ENCODE measurements at places on chromosomes 4 and X.

DNA sequence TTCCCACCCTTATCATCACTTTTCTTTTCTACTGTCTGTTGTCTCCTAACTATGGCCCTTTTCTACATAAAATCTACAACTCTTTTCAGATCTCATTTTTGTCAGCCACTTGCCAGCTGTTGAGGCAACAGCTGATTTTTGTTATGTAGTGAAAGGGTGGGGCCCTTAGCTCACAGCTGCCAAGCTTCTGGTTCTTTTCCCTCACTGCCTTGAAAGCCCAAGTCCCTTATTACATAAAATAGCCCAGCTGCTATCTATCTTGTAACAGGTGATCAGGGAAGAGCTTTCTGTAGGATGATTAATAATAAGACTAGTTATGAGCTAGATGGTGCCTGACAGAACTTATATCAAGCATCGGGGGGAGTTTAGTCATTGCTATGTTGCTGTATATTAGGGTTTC lies 45.9 kb downstream of the ADGRL3 start:
- no peak for DNase-seq

- DNase-seq: peak; percentile 98
Measured at GRCh38 chr4:122732329-122733026, at the start of gene BBS12. Gene BBS12 (plus strand): TSS chr4:122732704. CDS start chr4:122741893, 9,189 bp downstream.

GRCh38 chr4:170157670-170158069 lies 67.9 kb upstream of the AADAT start:
- DNase-seq: no peak

- DNase-seq: no peak
Measured at GRCh38 chr4:97500423-97500822, 642.9 kb downstream of the STPG2 start.

GRCh38 chr4:90226734-90227133 lies 99.5 kb downstream of the CCSER1 start:
- DNase-seq: no peak

DNA sequence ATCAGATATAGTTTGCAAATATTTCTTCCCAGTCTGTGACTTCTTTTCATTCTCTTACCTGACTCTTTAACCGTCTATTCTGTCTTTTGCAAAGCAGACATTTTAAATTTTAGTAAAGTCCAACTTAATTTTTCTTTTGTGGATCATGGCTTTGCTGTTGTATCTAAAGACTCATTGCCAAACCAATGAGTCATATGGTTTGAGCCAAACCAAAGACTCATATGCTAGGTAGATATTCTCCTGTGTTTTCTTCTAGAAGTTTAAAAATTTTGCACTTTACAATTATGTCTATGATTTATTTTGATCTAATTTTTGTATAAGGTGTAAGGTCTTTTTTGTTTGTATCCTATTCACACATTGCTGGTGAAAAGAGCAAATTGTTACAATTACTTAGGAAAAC lies 446.8 kb downstream of the ANKRD50 start:
- no peak for DNase-seq

- no peak for DNase-seq
Measured at GRCh38 chrX:129540722-129541184, 694 bp downstream of the OCRL start.

DNA sequence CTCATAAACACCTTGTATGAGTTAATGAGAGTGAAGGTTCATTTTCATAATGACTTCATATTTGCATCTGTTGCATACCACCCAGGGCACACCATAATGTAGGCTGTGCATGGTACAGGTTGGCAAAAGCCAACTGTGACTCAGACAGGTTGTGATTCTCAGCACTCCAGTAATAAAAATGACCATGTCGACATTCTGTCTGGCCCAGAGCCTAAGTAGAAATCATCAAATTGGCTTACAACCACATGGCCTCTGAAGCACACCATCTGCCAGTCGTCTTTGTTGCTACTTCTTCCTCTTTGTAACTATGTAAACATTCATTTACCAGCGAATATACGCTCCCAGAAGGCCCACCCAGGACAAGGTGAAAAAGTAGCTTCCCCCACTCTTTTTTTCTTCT lies 459.5 kb downstream of the GASK1B start:
- no peak for DNase-seq

GRCh38 chr4:108219998-108220397 lies 51.3 kb upstream of the LEF1 start:
- no peak for DNase-seq

- no peak for DNase-seq
Measured at GRCh38 chr4:139789096-139789654, 123.6 kb downstream of the MGST2 start.

DNA sequence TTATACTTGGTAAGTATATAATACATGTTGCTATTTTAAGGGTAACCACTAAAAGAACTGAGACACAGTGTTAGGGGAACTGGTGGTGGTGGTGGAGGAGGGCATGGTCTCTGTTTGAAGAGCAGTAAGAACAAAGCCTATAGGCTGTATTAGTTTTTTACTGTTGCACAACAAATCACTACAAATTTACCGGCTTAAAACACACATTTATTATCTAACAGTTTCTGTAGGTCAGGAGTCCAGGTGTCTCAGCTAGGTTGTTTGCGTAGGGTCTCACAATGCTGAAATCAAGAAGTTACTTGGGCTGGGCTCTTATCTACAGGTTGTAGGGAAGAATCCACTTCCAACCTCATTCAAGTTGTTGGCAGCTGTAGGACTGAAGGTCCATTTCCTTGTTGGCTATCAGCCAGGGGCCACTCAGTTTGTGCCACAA lies 52.6 kb downstream of the CASK start:
- no peak for DNase-seq

DNA sequence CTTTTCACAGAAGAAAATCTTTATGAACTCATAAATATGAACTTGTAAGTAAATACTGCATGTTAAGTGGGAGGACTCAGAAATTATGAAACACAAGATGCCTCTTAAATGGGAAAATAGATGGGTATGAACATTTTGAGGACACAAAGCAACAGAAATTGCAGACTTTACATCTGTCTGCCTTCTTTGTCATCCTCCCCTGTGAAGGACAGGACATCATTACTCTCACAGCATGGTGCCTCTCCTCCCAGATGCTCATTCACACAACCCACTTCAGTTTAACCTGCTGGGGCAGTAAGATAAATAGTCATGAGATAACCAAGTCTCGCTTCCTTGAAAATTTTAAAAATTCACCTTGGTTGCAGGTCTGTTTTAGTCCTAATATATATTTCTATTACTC lies 144.5 kb downstream of the APBB2 start:
- DNase-seq: no peak

- no peak for DNase-seq
Measured at GRCh38 chr4:176583278-176583677, 209.4 kb downstream of the VEGFC start.

GRCh38 chr4:52997132-52997416 lies 135.0 kb downstream of the RASL11B start:
- DNase-seq: no peak

GRCh38 chrX:110286106-110286505 lies 31.8 kb downstream of the AMMECR1 start:
- no peak for DNase-seq

DNA sequence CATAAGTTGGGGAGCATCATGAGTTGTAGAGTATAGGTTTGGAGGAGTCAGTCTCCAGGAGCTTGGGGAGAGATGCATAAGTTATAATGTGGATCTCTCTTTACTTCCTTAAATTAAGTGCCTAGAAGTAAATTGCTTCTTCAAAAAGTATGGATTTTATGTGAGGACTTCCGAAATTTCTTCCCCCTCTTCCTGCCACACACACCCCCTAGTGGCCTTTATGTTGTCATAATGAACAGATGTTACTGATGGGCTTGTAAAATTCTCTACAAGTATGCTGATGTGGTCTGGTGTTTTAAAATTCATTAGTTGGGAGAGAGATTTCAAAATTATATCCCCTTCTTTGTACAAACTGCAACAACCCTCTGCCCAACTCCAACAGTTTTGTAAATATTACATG lies 2.3 kb upstream of the METTL14 start:
- no peak for DNase-seq

GRCh38 chr4:109025471-109026076 lies 262.7 kb upstream of the ETNPPL start:
- DNase-seq: no peak

GRCh38 chrX:18956303-18957032 lies 27.4 kb downstream of the PHKA2 start:
- DNase-seq: no peak

DNA sequence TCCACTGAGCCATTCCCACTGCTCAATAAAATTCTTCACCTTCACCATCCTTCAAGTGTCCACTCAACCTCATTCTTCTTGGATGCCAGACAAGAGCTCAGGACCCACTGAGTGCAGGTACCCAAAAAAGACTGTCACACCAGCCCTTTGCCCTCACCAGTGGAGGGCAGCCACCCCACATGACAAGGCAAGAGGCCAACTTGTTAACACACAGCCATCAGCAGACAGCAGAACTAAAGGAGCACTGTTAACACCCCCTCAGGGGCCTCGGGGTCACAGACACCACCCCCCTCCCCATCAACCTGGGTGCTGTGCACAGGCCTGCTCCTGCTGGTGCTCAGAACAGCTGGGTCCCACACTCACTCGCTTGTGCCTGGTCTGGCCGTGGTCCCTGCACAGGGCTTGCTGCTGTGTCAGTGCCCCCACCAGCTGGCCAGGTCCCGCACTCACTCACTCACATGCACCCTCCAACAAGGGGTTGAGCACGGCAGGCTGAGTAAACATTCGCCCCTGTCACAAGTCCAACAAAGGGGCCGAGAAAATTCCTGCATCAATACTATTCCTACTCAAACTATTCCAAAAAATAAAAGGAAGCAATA lies 54.1 kb downstream of the ATRX start:
- DNase-seq: no peak

DNA sequence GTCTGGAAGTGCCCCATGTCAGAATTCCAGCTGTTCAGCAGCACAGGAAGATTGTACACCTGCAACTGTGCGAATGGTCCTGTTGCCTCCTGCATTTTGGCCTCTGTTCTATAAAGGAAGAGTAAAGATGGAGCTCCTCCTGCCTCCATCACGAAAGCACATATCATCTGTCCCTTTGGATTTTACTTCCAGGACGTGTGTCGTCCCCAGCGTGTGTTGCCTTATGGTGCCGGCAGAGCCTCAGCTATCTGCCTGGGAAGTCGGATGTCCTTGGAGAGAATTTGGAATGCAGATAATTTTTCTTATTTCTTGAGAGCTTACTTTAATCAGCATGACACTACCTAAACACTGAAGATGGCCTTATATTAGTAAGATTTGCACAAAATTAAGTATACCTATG lies 97.7 kb downstream of the GATB start:
- no peak for DNase-seq

DNA sequence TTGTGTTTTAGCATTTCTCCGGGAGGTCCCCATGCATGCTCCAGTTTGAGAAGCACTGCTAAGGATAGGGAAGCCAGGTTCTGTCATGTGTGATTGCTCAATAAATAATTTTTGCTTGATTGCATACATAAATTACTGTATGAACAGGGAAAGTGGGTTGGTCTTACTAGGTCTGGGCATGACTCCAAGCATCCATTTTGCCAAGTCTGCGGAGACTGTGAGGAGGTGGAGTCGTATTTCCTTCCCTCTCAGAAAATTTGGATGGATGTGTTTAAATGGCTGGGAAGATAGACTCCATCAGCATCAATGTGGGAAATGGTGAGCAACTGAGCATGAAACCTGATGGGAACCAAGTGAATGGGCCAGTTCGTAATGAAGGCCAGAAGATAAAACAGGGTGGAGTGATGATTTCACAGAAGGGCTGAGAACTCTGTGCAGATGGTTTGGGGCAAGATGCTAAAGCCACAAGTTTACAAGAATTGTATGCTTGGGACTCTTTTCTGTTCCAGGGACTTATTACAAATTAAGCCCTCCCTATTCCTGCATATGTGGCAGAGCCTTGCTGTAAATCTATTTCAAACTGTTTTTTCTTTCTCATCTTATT lies 84.1 kb downstream of the NHS start:
- no peak for DNase-seq

DNA sequence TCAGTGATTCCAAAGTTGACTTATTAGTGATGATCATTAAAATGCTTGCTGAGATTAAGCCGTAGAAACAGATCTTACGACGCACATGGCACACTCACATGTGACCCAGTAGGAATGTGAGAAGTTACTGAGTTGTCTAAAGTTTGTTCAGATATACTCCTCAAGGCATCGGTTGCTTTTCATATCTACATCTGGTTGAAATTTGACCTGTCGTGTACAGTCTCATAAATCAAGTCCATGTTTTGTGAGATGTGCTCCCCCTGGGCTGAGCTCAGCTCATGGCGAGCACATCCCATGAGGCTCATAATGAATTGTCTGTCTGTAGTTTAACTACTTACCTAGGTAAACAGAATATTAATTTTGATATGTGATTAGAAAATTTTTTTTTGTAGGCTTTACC lies 67.0 kb downstream of the TNIP2 start:
- no peak for DNase-seq

GRCh38 chrX:38652934-38653442 lies 91.6 kb downstream of the TSPAN7 start:
- DNase-seq: no peak

GRCh38 chr4:107760281-107760947 lies 40.4 kb upstream of the PAPSS1 start:
- no peak for DNase-seq

DNA sequence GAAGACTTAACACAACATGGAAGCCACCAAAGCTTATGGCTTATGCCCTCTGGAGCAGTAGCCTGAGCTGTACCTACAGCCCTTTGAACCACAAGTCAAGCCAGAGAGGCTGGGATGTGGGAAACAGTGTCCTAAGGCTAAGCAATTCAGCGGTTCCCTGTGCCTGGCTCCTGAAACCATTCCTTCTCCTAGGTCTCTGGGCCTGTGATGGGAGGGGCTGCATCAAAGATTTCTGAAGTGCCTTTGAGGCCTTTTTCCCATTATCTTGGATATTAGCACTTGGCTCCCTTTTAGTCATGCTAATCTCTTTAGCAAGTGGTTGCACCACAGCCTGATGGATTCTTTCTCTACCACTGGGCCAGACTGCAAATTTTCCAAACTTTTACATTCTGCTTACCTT lies 140.5 kb upstream of the NUDT10 start:
- DNase-seq: no peak

Measured in T-helper 2 cell (primary cell).